ENCODE measurements at places on chromosomes 6 and 20.

- DNase-seq = no peak
These were observed 37.7 kb downstream of the HECA start for GRCh38 chr6:139172567-139172966.

DNA sequence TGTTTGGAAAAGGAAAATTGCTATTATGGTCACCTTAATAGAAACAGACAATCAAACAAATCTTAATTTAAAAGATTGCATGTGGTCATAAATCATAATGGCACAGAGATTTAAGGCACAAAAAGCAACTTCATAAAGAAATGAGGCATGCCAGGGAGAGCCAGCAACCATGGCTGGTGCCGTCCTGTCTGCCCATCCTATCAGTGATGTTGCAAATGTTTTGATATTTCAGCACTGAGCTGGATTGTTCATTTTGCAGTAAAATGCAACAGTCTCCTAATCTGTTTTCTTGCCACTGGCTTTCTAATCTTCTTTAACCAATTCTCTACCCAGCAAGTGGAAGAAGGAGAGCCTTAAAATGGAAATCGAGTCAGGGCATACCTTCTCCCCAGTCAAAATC lies 249.8 kb downstream of the SAMD5 start:
- DNase-seq = no peak

DNA sequence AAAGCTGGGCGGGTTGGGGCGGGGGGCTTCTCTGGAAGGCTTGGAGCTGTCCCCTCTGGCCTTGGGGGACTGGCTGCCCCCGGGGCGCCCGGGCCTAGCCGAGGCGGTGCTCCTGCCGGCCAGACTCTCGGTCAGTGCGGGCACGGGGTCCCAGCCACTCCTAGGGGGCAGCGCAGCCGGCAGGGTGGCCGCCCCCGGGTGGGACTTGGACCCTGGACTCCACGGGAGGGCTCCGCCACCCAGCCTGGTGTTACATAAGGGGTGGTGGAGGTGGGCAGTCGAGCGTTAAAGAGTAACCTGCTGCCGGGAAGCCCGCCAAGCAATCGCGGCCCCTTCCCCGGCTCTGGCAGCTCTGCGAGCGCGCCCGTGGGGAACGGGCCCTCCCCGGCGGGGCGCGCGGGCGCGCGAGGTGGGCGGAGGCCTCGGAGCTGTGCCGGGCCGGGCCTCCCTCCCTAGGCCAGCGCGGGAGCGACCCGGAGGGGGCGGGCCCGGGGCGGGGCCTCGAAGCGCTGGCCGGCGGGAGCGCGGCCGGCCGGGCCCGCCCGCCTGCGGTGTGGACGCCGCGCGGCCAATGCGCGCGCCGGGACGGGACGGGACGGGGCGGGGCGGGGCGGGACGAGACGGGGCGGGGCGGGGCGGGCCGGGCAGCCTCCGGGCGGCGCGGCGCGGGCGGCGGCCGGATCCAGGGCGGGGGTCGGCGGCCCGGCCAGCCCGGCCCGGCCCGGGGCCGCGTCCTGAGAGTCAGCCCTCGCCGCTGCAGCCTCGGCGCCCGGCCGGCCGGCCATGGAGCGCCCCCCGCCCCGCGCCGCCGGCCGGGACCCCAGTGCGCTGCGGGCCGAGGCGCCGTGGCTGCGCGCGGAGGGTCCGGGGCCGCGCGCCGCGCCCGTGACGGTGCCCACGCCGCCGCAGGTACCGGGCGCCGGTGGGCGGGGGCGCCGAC lies at the start of gene SLC2A4RG:
Gene SLC2A4RG (plus strand): TSS at position 647 of the 940 bp plus-strand sequence. CDS start 137 bp downstream, at position 784.
- DNase-seq = peak; percentile 89

GRCh38 chr6:75205776-75206575 lies at the start of gene COL12A1:
TSS of gene COL12A1 (minus strand) at chr6:75206053. CDS start at chr6:75202792, 3,261 bp downstream.
- DNase-seq = peak; percentile 49

GRCh38 chr6:2917065-2917464 lies 14.0 kb upstream of the SERPINB9 start:
- no peak for DNase-seq

DNA sequence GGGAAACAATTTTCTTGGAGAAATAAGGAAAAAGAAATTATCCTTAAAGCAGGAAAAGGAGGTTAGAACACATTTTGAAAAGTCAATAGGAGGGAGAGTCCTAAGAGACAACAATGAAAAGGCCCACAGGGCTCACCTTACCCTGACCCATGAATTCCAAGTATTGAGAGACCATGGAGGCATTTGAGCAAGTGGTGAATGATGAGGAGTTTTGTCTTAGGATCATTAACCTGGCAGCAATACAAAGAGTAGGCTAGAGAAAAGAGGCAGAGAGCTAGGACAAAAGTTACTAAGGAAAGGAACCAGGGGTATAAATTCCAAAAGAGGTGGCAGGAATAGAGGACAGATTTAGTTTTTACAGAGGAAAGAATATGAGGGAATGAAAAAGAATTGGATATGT lies 44.7 kb downstream of the PACRG start:
- no peak for DNase-seq

GRCh38 chr6:45031601-45032000 lies 296.5 kb upstream of the RUNX2 start:
- DNase-seq = no peak

GRCh38 chr20:18223409-18223808 lies 64.9 kb upstream of the ZNF133 start:
- DNase-seq = no peak

DNA sequence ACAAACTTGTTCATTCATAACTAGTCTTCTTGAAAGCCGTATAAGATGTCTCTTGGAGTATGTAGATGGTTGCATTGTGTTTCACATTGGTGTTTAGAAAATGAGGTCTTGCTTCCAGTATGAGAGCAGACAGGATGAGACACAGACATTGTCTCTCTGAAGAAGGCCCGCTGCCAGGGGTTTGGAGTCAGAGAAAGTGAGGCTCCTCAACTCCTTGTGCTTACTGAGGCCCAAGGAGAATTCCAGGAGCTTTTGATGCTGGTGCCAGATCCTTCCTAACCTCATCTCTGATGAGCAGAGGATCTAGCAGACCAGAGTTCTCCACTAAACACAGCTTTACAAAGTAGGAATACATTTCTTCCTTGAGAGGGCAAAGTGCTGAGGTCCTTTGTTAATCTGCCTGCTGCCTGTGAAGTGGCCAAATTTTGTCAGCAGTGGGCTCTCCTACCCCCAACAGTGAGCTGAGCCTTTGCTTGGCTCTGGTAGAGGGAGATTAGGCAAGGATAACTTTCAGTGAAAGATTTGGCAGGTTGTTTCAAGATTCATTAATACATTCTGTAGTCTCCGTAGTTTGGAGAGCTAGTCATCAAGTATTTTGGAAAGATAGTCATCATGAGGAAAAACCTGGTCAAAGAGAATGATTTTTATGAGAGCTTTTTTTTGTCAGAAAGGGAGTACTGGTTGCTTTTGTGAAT lies 9.7 kb downstream of the MAPRE1 start:
- DNase-seq = no peak

- DNase-seq = peak; percentile 21
These were observed at the start of gene PROCR for GRCh38 chr20:35171753-35172433. TSS of gene PROCR (plus strand) at chr20:35172072. CDS start at chr20:35172155, 83 bp downstream.

DNA sequence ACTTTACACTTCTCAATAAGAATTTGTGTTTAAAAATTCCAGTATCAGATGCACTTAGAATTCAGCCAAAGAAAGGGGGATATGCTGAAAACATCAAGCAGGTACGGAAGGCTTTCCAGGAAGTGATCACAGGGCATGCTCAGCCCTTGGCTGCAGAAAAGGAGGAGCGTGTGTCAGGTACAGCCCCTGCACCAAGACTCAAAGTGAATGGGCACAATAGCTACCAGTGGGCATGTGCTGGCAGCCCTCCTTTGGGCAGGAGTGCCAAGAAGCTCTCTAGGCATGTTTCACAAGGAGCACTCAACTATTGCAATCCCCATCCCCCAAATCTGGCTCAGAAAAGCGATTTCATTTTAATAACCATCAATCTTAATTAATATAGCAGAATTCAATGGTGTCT lies 298.8 kb downstream of the GMDS start:
- no peak for DNase-seq

GRCh38 chr6:16568128-16568527 lies 193.1 kb downstream of the ATXN1 start:
- DNase-seq = no peak

- DNase-seq = peak; percentile 72
These were observed at the start of gene L3MBTL1 for GRCh38 chr20:43507150-43508080. TSS of gene L3MBTL1 (plus strand) at chr20:43507697. CDS start at chr20:43513504, 5,807 bp downstream.

GRCh38 chr6:44117397-44118128 lies 9.7 kb downstream of the MRPL14 start:
- DNase-seq = no peak

GRCh38 chr6:158068893-158069799 lies 87.5 kb downstream of the SYNJ2 start:
- DNase-seq = peak; percentile 51

DNA sequence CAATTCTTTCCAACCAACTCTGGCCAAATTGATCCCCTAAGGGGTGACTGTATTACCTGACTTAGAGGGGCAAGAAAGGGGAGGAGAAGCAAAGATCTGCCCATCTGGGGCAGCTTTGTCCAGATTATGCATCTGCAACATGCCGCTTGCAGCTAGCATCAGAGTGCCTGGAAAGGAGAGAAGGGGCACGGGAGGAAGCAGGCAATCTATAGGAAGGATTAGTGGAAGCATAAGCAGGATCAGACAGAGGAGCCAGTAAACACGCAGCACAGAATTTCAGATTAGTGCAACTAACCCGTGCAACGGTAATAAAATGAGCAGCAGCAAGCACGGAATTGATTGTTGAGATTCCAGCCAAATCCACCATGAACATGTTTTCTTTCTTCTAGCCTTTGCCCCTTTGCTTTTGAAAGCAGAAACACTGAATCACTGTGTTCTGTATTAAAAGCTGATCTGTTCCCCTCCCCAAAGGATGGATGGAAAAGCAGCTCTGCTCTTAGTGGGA lies 643.6 kb upstream of the CHD6 start:
- DNase-seq = no peak

DNA sequence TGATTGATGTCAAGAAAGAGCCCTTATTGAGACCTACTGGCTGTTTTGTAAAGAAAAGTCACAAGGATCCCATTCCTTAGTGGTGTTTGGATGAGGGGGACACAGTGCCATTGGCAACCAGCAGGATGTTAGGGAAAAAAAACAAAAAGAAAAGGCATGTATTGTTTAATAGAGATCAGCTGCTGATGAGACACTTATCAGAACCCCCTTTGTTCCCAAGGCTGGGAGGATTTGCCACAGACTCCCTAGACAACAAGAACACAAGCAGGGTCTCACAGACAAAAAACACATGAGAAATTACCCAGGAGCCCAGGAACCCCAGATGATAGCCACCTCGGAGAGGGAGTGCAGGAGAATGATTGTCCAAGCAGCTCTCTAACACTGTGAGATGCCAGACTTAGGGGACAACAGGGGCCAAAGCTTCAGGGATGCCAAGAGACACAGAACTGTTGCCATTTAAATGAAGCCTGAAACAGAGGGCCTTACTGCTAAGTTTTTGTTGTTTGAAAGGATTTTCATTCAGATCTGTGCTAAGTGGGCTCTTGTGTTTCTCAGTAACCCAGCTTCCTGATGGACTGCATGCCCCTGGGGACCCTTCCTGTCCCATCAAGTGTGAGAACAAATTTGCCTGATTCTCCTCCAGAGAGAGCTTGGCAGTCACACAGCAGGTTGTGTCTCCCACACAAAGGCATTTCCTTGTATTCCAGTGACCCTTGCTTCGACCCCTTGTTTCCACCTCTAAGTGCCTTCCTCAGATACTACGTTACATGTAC lies 48.7 kb upstream of the HEY2 start:
- no peak for DNase-seq

- DNase-seq = peak; percentile 50
These were observed at the start of gene RSPO3 for GRCh38 chr6:127118298-127119101. TSS of gene RSPO3 (plus strand) at chr6:127118671. CDS start at chr6:127119193, 522 bp downstream.

GRCh38 chr6:145705561-145705960 lies 29.8 kb downstream of the EPM2A start:
- DNase-seq = no peak

Data from dorsolateral prefrontal cortex (tissue), 122 donors.